Aorta (tissue), 5 donors: ENCODE measurements at places on chromosomes 12 and 14.

- no peak for DNase-seq
- no peaks in the 10 kb centered on the region for H3K27me3 ChIP-seq
- H3K36me3 ChIP-seq, result no peaks in the 10 kb centered on the region
These were observed 159.2 kb downstream of the PAH start for GRCh38 chr12:102757882-102758226.

GRCh38 chr14:75515629-75515996, 6.7 kb upstream of the BATF start:
- no peaks in the 10 kb centered on the region for H3K36me3 ChIP-seq
- no peak overlapping the region for H3K27ac ChIP-seq
- H3K4me3 ChIP-seq, result no peak overlapping the region
- DNase-seq, result no peak
- H3K4me1 ChIP-seq, result no peaks in the 10 kb centered on the region
- H3K27me3 ChIP-seq, result no peaks in the 10 kb centered on the region

- no peak overlapping the region for H3K27ac ChIP-seq
- no peak overlapping the region for H3K4me3 ChIP-seq
- no peaks in the 10 kb centered on the region for H3K36me3 ChIP-seq
- no peak for DNase-seq
- H3K27me3 ChIP-seq, result no peaks in the 10 kb centered on the region
- no peaks in the 10 kb centered on the region for H3K4me1 ChIP-seq
These were observed 24.1 kb downstream of the TTC8 start for GRCh38 chr14:88848571-88848970.

DNA sequence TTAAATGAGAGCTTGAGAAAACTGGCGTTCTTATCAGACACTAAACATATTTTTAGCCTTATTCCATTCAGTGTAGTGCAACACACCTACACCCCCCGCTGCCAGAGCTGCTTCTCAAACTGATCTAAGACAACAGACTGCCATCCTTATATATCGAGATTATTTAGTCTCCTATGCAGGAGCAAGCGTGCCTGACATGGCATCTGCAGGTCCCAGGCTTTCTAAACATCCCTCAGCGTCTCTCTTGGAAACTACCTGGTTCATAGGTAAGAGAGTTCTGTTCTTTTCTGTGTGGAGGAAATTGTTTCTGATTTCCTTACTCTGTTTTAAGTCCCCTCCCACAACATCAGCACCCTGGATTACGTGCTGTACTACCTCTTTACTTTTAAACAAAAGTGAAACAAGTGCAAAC, 117.1 kb upstream of the PTPRB start:
- no peaks in the 10 kb centered on the region for H3K36me3 ChIP-seq
- H3K4me1 ChIP-seq, result no peaks in the 10 kb centered on the region
- H3K27ac ChIP-seq, result no peak overlapping the region
- peak overlapping the region; percentile 63 for H3K4me3 ChIP-seq

GRCh38 chr12:15648558-15648957, 140.6 kb downstream of the EPS8 start:
- H3K27ac ChIP-seq, result no peak overlapping the region
- no peaks in the 10 kb centered on the region for H3K27me3 ChIP-seq
- H3K4me1 ChIP-seq, result no peaks in the 10 kb centered on the region
- no peak for DNase-seq
- peaks cover 2% of the 10 kb centered on the region for H3K36me3 ChIP-seq

GRCh38 chr12:20101046-20101445, 267.3 kb upstream of the PDE3A start:
- H3K27me3 ChIP-seq, result no peaks in the 10 kb centered on the region
- peak; percentile 57 for DNase-seq
- H3K27ac ChIP-seq, result no peak overlapping the region
- H3K4me3 ChIP-seq, result no peak overlapping the region
